ENCODE measurements at places on chromosomes 2 and 18.

DNA sequence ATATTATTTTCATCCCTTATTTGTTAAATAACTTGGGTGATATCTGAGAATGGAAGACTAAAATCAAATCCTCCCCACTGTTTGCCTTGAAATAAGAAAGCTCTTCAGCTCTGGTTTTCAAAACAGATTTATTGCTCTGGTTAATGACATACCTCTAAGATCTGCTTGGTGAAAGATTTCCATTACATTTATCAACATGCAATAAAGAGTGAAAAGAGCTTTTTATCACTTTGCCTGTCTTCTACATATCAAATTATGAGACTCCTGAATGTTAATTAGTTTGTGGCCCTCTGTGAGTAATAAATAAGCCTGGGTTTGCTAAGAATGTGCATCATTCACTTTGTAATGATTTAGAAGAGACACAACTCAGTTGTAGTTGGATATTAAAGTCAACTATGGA is 115.7 kb downstream of the PRKRA start:
- no peak for DNase-seq

- peak; percentile 10 for DNase-seq
These were observed 75.7 kb upstream of the CDCA7 start for GRCh38 chr2:173278794-173279526.

GRCh38 chr2:172599947-172600346 is 44.1 kb downstream of the PDK1 start:
- DNase-seq, result no peak

DNA sequence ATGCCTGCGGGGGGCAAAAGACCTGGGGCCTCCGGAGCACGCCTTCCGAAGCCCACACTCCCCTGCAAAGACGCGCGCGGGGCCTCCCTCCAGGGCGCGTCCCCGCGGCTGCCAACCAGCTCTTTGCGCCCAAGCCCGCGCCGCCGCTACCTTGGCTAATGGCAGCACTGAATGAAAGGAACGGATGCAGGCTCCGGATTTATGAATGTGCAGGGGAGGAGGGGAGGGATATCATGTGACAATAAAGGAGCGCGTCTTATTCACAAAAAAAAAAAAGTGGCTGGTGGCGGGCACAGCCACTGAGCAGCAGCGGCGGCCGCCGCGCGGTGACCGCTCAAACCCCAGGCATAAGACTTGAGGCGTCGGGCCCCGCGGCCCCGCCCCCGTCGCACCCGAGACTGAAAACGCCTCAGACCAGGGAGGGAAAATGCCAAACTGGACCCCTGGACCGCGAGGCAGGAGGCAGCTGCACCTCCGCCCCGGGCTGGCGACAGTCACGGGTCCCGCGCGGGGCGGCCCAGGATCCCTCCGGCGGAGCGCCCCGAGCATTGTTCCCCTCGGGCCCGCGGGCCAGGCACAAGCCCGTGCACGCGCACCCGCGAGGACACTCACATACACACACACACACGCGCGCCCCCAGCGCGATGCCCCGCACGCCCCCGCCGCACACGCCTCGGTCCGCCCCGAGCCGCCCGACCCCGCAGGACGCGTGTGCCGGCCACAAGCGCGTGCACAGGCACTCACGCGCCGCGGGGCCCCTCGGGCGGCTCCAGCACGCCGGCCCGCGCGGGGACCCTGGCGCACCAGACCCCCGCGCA is 1.6 kb downstream of the SPRED2 start:
- peak; percentile 60 for DNase-seq

DNA sequence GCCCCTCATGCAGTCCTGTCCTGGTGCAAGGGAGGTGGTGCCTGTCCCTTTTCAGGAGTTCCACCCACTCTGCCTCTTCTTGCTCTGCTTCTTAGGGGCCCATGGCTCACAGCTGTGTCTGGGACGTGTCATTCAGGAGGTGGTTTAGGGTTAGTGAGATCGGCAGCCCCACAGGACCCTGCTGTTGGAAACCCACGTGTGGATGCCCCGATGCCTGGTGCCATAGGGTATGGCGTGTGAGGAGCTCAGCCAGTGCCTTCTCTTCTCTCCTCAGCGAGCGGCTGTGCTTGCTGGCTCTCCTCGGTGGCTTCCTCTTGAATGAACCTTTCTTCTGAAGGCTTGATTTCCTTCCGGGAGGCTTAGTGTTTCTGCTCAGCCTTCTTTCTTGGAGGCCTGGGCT is 55.2 kb downstream of the LDLRAD4 start:
- DNase-seq, result no peak

DNA sequence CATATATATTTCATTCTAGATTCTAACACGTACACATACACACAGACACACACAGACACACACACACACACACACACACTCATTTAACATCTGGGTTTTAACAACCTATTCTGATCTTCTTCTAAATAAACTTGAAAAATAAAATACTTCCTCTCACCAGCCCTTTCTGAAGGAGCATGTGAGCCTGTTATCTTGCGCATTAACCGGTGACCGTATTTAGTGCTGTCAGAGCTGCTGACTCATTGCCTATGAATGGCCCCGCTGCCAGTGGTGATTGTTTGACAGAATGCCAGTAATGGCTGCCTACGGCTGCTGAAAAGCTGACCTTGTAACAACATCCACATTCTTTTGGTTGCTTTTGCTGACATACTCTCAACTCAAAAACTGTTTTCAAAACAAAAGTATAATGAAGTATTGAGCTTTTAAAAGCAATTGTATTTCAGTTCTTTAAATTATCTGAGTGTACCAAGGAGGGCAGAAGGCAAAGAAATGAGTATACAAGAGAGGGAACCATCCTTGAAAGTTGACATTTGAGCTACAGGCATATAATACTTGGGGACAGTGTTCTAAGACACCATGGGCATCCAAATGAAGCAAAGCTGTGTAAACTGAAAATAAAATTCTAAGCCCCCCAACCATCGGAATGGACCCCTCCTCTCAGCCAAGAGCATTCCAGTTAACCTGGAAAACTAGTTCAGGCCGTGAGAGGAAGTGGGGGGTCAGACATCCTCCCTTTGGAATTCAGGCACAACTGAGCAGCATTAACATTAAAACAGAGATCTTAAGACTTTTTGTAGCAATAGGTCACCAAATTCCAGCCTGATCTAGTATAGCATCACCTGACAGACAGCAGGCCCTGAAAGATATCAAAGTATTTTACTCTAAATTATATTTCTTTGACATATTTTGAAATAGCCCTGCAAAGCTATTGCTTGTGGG is 50.2 kb upstream of the DTNA start:
- DNase-seq, result peak; percentile 8

DNA sequence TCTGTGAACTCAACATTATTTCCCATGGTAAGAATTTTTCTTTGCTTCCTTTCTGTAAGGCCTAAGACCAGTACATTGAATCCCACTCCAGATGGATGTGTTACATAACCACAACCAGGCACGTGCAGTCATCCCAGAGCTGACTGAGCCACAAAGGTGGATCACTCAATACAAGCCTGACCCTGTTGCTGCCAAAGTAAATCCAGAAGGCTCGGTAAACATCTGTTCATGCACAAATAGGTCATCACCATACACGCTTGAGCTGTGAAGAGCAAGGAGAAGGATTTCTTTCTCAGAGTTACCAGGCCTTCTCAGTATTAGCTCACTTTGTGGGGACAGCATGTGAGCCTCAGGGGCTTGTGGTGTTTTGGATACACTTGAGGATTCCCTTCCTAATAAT is 791.4 kb upstream of the FANCL start:
- no peak for DNase-seq

DNA sequence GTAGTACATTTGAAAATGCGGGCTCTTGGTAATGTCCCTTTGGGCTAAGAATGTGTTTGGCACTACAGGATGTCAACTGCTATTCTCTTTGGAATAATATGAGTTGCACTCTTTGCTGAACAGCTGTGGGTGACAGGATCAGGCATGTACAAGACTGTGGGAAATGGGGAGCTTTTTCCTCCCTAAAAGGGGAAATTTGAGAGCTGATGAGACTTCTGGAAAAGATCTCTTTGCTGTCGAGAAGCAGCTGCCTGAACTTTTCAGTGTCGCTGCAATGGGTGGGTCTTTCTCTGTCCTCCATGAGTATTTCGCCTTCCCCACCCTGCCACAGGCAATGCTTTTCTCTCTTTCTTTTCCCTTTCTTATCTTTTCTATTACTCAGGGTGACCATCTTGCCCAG is 762.2 kb upstream of the GCFC2 start:
- DNase-seq, result no peak

DNA sequence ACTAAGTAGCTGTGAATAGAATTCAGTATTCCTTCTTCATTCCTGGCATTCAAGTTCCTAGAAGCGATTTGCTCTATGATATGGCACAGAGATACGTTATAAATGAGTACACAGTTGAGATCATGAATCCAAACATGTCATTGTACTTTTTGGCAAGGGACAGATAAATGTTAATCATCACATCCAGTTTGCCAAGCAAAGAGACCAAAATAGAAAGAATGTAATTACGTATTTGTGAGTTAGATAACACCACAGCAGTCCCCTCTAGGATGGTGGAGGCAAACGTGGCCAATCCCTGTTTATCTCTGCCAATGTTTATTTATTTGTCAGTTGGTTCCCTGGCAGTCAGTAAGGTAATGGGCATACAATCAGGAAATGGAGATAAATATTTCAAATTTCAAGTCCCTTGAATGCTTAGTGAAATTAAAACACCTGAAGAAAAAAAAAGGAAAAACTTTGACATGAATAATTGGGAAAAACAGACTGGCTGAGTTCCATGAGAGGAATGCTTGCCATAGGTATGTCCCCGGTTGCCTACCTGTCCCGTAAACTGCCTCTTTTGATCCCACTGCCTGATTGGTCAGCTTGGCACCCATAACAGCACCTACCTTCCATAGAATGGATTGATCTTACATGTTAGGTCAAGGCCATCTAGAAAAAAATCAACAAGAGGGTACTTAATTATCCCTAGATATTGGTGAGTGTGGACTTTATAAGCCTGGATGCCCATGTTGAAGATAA is 451.1 kb upstream of the NETO1 start:
- DNase-seq, result no peak

GRCh38 chr2:161033059-161033660 is 127.1 kb upstream of the TANK start:
- no peak for DNase-seq

- DNase-seq, result no peak
These were observed 70.4 kb downstream of the ZNF521 start for GRCh38 chr18:25281556-25281955.

- DNase-seq, result no peak
These were observed 263.4 kb downstream of the SH3BP4 start for GRCh38 chr2:235215248-235215647.

DNA sequence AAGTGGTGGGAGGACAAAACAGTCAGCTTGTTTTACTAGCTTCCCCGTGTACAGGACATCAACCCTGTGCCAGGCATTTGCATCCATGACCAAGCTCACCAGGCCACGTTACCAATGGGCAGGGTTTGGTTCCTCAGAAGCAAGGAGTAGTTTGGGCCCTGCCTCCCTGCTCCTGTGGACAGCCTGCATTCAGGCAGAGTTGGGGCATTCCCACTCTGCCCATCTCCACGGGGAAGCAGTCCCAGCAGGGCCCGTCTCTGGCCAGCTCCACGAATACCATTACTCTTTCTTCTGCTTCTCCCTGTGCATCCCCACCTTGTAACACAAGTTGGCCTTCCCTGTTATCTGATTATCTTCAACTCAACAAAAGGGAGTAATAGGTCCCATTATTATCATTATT is 54.0 kb upstream of the RIOK3 start:
- DNase-seq, result no peak

DNA sequence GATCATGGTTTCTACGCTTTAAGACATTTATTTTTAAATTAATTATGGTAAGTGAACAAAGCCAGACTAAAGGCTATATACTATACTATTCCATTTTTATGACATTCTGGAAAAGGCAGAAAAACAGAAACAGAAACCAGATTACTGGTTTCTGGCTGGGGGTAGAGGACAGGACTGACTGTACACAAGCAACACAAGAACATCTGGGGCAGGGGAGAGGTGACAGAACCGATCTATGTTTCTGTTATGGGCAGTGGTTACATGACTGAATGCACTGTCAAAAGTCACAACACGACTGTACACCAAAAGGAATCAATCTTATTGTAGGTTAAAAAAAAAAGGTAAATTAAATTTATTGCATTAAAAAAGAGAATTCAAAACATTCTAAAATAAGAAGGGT is 64.7 kb downstream of the PTPN2 start:
- DNase-seq, result peak; percentile 80

DNA sequence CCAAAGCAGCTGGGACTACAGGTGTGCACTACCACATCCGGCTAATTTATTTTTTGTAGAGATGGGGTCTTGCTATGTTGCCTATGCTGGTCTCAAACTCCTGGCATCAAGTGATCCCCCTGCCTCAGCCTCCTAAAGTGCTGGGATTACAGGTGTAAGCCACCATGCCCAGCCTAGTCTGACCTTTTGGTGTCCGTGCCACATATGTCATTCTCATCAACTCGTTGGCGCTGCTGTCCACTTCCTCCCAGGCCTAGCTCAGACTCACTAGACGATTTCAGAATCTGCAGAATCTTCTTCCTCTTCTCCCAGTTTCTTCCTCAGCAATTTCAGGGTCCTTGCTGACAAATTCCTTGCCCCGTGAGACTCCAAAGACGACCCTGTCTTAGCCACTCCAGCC is 39.8 kb upstream of the DNMT3A start:
- no peak for DNase-seq

DNA sequence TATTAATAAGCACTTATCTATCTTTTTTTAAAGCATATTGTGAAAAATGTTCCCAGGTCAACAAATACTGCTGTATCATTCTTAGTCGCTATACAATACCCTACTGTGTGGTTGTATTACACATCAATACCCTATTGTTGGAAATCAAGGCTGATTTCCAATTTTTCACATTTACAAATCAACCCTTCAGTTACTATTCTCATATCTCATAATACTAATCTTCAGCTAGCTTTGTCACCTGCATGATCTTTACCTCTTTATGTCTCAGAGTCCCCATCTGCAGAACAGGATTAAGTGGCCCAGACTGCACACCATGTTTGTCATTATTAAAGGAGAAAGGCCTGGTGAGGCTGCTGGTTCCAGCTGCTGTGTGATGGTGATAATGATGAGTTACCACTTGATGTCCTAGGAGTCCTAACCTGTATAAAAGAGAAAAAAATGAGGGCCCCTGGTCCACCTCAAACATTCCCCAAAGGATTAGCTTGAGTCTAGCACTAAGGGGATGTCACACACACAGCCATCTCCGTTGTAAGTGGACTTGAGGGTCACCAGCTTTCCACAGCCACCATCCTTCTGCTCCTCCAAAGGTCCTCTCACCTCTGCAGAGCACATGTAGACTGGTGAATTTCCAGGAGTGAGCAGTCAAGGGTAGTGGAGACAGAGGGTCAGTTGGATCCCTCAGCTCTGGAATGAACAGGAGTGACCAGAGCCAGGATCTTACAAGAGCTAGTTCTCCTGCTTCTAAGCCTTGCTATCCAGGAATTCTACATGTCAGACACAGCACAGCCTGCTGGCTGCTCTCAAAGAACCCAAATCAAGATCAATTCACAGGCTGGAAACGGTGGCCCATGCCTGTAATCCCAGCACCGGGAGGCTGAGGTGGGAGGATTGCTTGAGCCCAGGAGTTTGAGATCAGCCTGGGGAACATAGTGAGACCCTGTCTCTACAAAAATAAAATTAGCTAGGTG is 36.0 kb upstream of the BIN1 start:
- no peak for DNase-seq

All from GM12865 (cell line).